ENCODE measurements at places on chromosomes 5 and 9.

GRCh38 chr9:89378541-89378940 lies 60.2 kb downstream of the SECISBP2 start:
- no peak for DNase-seq

DNA sequence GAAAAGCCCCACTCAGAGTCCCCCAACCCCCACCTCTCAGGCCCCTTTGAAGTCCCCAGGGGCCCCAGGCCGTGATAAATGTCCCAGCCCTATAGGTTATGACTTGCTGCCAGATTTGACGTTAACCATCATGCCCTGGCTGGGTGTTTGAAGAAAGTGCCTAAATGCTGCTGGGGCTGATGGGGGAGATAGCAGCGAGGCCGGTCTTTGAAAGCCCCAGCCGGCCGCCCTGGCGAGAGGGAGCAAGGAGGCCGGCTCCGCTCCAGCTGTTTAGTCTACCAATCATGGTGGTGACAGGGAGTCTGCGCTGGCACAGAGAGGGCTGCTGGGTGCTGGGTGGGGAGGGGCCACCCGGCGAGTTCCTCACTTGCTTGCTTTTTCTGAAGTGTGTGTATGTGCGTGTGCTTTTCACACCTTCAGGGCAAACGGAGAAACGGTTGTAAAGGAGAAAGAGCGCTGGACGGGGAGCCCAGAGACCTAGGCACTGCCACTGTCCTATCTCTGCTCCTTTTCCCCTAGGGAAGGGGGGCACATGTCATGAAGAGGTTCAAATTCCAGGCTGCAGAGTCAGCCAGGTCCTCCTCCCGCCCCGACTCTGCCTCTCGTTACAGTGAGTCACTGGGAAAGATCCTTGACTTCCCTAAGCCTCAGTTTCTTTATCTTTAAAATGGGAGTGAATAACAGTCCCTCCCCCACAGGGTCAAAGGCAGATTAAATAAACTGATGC lies 126.1 kb upstream of the HAND1 start:
- no peak for DNase-seq

DNA sequence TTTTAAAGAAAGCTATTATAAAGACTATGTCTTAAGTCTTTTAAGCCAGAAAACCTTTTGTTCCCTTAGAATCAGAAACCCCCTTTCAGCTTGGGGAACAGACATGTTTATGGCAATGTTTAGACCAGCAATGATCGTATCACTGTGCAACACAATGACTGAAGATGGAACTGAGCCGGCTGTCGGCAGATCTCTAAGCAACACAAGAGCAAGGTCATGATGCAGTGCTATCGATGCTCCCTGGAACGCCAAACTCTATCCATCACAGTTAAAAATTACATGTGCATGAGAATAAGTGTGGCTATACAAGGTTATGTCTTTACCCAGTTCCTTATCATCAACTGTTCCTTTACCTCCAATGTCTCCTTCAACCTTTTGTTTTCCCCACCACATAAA lies 1.8 kb upstream of the RNF44 start:
- no peak for DNase-seq

DNA sequence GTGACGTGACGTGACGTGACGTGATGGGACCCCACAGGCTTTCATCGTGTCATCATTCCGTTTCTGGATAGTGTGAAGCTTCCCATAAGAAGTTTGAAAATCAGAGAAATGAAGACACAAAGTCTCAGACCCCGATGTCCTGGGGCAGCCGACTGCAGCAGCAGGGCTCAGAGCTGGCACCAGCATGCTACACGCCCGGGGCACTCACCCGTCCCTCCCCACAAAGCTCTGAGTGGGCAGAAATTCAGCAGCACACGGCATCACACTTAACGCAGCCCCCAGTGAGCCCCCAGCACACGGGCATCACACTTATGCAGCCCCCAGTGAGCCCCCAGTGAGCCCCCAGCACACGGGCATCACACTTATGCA lies 42.2 kb downstream of the SLC12A7 start:
- DNase-seq, result no peak

GRCh38 chr9:129222819-129223218 lies 44.8 kb upstream of the IER5L start:
- no peak for DNase-seq

DNA sequence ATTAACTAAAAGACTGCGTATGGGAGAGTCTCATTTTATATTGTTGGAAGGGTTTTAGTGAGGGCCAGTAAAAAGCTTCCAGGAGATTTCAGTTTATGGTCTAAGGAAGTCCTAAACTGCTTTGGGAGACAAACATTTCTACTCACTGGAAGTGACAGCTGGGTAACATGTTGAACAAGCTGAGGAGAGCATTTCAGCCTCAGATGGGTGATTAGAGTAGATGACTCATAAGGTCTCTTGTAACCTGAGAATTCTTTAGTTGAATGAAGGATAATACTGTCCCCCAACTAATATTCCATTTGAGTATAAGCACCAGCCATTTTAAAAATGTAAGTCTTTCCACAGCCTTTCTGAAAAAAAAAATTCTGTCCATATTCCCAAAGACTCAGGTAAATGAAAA lies 218.0 kb upstream of the C9orf72 start:
- DNase-seq, result no peak

- DNase-seq, result no peak
Measured at GRCh38 chr5:54259090-54259489, 51.3 kb downstream of the ARL15 start.

DNA sequence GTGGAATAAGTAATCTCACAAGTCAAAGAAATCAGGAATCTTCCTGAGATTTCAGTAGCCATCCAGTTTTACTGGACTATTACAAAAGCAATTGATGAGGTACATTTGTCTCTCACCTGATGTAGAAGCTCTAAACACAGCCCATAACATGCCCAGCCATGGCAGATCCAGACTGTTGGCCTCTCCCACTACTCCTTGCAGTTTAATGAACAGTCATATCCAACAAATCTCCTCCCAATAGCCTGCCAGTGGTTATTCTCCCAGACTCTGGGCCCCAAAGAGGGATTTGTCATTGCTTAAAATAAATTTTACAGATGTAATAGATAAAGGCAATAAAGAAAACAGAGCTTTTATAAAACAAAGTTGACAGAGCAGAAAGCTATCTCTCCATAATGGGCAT lies 80.8 kb downstream of the ZNF608 start:
- no peak for DNase-seq

DNA sequence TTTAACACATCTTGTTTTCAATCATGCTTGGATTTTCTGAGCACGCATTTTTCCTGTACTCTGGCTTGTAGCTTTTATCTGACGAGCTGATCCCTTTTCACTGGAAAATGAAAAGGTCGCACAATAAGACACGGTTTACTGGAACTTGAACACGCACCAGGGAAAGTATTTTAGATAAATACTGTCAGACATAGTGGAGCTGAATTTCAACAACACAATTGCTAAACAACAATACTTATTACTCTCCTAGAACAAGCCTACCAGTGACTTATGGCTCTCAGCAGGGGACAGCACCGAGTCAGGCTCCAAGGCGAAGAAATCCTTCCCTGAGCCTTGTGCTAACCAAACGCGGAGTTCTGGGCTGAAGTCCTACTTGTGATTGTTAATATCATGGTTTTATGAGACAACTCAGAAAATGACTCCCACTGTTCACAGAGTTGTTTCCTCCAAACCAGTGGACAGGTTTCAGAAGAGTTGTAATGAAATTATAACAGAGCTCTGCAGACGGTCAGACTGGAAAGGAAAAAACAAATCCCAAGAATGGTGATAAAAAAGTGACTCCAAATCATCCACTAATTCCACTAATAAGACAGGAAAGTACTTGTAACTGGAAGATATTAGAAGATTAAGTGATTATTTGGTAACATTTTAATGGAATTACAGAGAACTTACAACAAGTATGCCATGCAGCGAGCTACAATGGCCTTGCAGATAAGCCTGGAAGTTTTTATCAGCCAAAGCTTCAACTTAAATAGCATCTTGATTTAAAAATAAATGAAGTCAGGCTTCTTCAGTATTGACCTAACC lies 359.6 kb downstream of the EBF1 start:
- DNase-seq, result no peak

DNA sequence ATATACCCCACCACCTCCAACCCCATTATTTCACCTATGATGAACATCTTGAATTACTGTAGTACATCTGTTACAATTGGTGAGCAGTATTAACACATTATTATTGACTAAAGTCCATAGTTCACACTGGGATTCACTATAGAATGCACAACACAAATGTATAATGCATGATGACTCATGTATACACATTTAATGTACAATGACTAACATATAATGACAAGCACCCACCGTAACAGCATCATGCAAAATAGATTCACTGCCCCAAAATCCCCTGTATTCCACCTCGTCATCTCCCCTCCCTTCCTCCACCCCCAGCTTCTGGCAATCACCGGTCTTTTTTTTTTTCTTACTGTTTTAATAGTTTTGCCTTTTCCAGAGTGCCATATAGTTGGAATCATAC lies 47.1 kb upstream of the NEK6 start:
- DNase-seq, result no peak

GRCh38 chr5:111197523-111197922 lies 26.7 kb upstream of the CAMK4 start:
- no peak for DNase-seq

- DNase-seq, result no peak
Measured at GRCh38 chr9:100284247-100284646, 68.5 kb downstream of the TEX10 start.

DNA sequence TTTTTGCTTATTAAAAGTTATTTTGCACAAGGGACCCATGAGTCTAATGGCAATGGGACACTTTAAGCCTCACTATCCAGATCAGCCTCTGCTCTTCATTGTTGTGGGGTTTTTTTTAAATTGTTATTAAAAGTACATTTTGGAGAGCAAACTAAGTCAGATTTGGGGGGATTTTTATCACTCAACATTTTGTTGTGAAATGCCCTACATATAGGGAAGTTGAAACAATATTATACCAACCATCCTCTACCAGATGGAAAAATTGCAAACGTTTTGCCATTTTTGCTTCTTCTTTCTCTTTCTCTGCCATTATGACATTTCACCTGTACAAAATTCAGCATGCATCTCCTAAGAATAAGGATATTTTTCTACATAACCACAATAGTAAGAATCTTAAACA lies 75.3 kb downstream of the SLC1A3 start:
- no peak for DNase-seq

GRCh38 chr5:152256580-152256979 lies 148.5 kb downstream of the NMUR2 start:
- no peak for DNase-seq

DNA sequence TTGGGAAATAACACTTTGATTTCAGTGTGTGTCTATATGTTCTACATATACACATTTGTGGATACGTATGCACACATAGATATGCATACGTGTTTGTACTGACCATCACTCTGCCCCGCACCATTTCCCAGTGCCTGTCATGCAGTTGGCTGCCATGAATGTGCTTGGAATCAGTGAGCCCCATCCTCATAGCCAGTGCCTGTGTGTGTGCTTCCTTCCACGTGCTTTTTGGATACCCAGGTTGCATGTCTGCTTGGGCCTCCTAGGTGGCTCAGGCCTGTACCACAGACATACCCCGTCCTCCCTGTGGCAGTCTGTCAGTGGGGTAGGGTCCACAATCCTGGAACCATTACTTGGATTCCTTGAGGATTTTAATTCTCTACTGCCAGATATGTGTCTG lies 243.6 kb downstream of the FANCC start:
- DNase-seq, result no peak

DNA sequence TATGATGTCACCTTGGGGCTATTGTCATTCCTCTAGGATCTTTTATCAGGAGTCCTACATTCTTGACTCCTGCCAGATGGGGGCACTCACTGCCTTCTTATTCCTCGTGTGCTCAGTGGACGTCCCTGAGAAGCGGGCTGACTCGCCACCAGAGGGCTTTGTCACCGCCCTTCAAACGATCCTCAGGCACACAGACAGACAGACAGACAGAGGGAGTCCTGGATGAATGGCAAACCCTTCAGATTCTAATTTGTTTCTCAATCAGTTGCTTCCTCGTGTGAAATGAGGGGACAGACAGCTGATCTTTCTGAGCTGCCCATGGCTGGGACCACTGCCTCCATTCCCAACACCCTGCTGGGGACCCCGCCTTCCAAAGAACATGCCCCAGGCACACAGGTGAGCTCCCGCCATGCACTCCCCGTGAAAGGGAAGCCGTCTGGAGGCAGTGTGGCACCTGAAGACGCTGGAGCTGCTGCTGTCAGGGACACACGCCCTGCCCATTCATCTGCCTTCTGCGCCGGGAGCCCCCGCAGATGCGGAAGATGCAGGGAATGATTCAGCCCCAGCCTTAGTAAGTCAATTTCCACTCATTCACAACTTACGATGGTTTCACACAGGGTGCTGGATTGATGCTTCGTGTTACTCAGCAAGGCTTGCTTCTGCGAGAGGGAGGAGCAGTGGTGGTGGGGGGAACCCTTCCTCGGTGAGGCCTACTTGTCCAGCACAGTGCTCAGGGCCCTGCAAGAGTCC lies 24.9 kb upstream of the SH3PXD2B start:
- DNase-seq, result peak; percentile 4

GRCh38 chr5:138366632-138367382 lies 14.3 kb downstream of the KDM3B start:
- no peak for DNase-seq

DNA sequence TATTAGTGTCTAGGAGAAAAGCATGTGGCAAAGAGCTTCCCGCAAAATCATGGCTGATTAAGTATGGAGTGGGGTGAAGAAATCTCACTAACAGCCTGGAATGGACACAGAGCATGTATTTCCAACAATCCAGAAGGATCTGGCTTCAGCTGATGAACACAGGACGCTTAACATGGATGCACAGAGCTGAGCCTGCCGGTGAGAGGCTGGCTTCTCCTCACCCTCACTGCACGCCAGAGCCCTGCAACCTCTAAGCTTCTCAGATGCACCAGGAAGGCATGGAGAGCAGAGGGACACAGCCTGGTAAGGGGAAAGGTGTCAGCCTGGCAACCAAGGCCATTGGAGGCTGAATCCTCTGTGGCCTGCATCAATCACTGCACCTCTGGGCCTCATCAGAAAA lies 298.5 kb downstream of the TRIM32 start:
- DNase-seq, result no peak

- no peak for DNase-seq
Measured at GRCh38 chr9:21322911-21323461, 12.2 kb downstream of the KLHL9 start.
